ENCODE measurements at places on chromosomes 5 and 9. TPM values are rescaled to one million over a fixed set of nuclear protein-coding genes. Genes with fewer than 3 reads are reported as not detected.

PPP3R2 gene
- polyA plus RNA-seq = not detected

PCDHGA3 gene
- polyA plus RNA-seq = 4.3 TPM

GLDC gene
- polyA plus RNA-seq = 21.4 TPM

SLC45A2 gene
- 0.47 TPM for polyA plus RNA-seq

KCNV2 gene
- not detected for polyA plus RNA-seq

MYMK gene
- not detected for polyA plus RNA-seq

Data from right renal cortex interstitium (tissue), 3 donors.